ENCODE measurements at places on chromosomes 6 and 20.
A peak's percentile ranks its signal among the peaks of the same experiment; 100 is the strongest.

- DNase-seq, result no peak
These were observed 140.9 kb downstream of the RNF144B start for GRCh38 chr6:18527836-18528743.

GRCh38 chr20:32751293-32751692, 8.0 kb upstream of the COMMD7 start:
- no peak for DNase-seq

- DNase-seq, result no peak
These were observed 16.2 kb upstream of the FRMD1 start for GRCh38 chr6:168095171-168095691.

DNA sequence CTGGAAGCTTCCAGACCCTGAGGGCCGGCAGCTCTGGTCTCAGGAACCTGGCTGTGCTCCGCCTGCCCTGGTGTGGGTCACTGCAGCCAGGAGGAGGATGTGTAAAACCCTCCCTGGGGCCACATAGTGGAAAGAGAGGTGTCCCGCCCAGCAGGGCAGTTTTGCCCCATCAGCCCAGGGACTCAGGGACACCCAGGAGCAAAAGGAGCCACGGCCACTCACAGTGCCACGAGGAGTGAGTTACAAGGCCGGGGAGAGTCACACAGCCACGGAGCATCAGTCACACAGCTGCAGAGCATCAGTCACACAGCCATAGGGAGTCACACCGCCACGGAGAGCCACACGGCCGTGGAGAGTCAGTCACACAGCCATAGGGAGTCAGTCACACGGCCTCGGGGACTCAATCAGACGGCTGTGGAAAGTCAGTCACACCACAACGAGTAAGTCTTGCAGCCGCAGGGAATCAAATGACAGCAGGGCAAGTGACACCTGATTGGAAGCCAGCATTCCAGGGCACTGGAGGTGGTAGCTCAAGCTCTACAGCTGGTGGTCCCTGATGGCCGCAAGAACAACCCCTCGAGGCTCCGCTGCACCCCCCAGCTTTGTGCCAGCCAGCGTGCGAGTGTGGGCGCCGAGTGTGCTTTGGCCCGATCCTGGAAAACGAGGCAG, 60.9 kb downstream of the DLL1 start:
- DNase-seq, result no peak

DNA sequence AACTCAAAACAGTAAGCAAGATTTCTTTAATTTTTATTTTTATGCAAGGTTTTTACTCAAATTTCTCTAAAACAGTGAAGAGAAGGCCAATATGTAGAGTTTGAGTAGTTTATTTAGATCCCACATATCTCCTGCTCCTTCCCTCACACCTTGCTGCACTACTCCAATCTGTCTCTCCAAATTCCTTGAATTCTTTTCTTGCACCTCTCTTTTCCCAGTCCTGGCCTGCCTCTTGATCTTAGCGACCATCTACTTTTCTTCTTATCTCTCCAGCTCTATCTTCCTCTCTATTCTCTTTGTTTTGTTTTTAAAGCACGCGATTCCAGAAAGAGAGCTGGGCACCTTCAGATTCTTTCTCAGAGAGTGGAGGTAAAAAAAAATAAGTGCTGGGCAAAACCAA, 86.7 kb upstream of the KCNQ5 start:
- DNase-seq, result no peak

GRCh38 chr6:45689926-45690615, 312.3 kb upstream of the SUPT3H start:
- DNase-seq, result no peak

GRCh38 chr6:41901882-41902519, 6.8 kb upstream of the USP49 start:
- DNase-seq, result no peak

GRCh38 chr6:159418997-159419396, 249.8 kb downstream of the FNDC1 start:
- DNase-seq, result no peak

- no peak for DNase-seq
These were observed 180.5 kb downstream of the ISM1 start for GRCh38 chr20:13401596-13401995.

DNA sequence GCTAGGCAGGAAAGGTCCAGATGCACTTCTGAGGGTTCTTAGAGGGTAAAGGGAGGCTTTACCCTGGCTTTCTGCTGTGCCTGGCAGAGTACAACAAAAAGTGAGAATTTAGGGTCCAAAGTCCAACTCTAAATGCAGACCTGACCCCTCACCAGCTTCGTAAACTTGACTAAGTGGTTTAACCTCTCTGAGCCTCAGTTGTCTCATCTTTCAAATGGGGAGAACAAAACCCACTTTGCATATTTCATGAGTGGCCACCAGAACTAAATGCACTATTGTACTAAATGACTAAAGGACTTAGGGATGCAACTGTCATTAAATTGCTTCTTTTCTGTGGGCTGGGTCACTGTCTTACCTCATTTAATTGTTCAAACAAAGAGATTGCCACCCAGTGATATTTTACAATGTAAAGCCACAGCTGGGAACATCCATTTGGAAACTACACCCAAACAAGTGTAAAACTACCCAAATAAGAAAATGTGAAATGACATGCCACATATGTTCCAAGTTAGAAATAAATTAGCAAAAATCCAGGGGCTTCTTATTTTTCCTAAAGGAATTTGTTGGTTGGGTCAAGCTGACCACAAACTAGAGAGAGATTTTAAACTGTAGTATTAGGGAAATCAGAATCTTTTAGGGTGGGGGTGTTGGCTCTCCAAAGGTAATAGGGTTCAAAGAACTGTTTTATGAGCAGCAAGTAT, 48.3 kb upstream of the RIN2 start:
- DNase-seq, result no peak

DNA sequence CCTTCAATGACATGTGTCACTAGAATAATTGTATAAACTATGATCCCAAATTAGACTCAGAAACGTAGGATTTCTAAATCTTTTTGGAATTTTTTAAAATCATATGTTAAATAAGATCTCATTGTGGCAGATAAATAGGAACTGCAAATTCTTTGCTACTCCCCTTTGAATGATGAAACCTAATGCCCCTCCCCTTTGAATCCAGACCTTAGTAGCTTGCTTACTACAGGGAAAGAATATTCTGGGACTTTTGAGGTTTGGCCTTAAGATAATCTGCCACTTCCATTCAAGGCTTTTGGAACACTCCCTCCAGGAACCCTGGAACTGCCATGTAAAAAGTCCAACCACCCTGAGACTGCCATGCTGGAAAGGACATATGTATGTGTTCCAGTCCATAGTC, 7.1 kb downstream of the TDP2 start:
- DNase-seq, result no peak

DNA sequence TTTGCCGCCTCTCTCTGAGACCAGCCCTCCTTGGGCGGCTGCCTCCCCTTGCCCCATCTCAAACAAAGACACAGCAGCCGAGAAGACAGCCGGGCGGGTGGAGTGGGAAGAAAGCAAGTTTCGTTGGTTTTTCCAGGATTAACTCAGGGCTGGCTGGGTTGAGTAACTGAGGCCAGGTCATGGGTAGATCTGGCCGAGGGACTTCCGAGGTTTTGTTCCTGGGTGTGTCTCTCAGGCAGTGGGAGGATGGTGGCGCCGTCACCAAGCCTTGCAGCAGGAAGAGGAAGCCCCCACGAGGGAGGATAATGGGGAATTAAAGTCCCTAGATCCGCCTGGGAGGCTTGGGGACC, 167.2 kb downstream of the TTLL2 start:
- DNase-seq, result no peak

DNA sequence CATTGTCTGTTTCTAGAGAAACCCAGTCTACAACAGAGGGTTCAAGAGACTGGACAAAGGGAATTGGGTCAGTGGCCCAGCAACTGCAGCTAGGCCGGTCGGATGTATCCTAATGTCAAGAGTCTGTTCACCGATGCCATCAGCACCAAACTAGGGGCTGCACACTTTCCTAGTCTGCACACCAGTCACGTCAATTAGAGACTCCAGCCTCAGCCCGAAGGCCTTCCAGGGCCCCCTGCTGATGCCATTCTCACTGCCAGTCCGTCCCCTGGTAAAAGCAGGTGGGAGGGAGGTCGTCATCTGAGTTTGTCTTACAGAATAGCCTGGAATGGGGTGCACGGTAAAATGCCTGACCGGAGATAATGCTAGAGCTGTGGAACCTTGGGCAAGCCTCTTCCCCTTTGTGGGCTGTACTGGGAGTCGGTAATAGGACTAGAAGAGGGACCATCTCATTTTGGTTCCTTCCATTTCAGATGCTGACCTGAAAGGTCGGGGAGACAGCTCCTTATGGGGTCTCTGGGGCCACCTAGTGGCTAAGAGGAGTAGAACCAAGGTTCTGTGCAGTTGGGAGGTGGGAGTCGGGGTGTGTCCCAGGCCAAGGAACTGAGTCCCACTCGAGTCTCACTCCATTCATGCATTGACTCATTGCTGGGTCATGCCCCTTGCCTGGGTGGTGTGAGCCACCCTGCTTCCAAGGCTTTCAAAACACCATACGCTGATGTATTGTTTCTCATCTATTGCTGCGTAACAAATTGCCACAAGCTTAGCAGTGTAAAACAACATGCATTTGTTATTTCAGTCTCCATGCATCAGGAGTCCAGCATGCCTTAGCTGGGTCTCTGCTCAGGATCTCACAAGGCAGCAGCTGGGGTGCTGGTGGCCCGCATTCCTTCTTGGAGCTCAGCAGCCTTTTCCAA, 5.1 kb downstream of the SOX12 start:
- peak; percentile 68 for DNase-seq

DNA sequence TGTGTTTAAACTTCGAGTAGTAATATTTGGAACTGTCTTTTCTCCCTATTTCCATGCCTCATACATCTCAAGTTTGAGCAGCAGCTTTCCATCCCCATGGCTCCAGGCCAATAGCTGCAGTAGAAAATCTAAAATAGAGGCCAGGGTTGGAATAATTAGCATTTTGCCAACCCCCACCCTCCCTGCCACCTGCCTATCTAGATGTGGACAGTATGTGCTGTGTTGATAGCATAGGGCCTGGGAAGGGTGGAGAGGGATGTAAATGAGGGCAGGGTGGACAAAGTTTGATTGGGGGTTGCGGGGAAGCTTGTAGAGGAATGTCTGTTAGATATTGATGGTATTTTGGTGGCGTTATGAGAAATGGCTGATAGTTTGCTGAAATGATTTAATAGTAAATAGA, 5.6 kb downstream of the TOP1 start:
- no peak for DNase-seq

DNA sequence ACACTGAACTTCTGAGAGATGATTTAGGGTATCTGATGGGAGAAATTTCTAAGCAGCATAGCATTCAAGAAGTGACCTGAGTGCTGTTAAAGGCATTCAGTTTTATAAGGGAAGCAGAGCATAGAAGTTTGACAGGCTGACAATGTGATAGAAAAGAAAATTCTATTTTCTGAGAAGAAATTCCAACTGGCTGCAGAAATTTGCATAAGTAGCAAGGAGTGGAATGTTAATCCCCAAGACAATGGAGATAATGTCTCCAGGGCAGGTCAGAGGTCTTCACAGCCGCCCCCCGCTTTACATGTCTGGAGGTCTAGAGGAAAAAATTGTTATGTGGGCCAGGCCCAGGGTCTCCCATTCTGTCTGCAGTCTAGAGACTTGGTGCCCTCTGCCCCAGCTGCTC, 1361.8 kb upstream of the EYS start:
- no peak for DNase-seq

- no peak for DNase-seq
These were observed 23.6 kb downstream of the RWDD2A start for GRCh38 chr6:83216806-83217205.

DNA sequence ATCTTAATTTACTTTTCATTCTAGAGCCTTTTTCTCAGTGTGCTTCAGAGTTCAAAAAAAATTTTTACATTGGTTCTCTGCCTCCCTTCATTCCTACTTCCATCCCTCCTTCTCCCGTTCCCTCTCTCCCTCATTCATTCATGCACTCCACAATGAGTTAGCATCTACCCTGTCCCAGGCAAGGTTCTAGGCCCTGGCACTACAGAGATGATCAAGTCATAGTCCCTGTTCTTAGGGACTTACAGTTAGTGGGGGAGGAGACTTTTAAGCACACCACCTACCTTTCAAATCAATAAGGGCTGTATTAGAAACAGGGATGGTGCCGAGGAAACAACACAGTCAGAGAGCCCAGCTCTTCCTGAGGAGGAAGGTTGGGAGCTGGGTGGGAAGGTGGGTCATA, 40.3 kb downstream of the MAP3K5 start:
- DNase-seq, result no peak

GRCh38 chr6:72643214-72643613, 21.4 kb downstream of the KCNQ5 start:
- no peak for DNase-seq

DNA sequence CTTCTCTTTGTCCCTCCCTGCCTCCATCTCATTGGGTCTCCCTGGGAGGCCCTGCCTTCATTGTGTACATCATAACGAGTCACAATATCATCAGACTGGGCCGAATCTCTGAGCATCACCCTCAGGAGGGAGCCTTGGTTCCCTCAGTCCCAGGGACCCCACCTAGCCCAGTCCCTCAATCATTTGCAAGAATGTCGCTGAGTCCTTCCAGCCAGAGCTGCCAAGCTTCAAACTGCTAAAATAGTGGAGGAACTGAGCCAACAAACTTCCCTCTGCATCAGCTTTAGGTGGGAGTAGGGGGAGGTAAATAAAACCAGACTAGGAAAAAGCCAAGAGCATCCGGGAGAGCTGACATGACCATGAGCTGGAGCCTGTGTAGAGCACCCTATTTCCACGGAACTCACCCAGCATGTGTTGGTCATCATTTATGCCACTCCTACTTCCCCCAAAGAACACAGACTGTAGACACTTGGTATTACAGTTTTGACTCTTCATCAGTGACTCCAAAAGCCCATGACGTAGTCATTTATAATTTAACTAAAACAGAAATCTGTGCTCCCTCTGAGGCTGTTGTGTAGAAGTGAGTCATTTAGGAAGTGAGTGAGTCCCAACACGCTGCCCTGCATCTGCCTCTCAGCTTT, 28.8 kb upstream of the IL17A start:
- no peak for DNase-seq

- no peak for DNase-seq
These were observed 21.6 kb downstream of the RREB1 start for GRCh38 chr6:7129360-7129759.

GRCh38 chr6:11200356-11200755, 32.1 kb downstream of the NEDD9 start:
- DNase-seq, result no peak

- DNase-seq, result no peak
These were observed 368.9 kb upstream of the JARID2 start for GRCh38 chr6:14876778-14877613.

DNA sequence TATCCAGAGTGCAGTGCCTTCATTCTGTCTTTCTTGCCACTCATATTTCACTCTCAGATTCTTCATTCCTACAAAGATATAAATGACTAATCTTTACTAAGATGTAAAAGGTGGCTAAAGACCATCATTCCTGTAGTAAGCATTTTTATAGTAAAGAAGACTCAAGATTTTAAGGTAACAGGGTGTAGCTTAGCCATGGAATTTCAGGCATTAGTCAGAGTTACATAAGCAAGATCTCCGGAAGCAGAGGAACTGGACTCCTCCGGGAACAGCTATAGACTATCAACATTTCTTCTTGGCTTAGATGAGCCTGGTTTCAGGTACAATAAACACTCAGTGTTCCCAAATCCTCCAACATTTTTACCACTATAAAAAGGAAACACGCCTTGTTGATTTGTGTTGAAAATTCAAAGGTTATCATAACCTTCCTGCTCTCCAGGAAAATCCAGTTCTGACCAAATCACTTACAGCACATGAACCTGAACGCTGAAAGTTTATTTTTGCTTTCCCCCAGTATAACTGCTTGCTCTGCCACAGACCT, 23.7 kb downstream of the SERPINB1 start:
- no peak for DNase-seq

All from HEK293T (cell line).